Gastroesophageal sphincter (tissue), 4 donors: ENCODE measurements at places on chromosomes 7 and 10. TPM values are rescaled to one million over a fixed set of nuclear protein-coding genes. Genes with fewer than 3 reads are reported as not detected.

GRCh38 chr7:100093925-100094486, 5.2 kb downstream of the COPS6 start:
- no peak for ATAC-seq

DNA sequence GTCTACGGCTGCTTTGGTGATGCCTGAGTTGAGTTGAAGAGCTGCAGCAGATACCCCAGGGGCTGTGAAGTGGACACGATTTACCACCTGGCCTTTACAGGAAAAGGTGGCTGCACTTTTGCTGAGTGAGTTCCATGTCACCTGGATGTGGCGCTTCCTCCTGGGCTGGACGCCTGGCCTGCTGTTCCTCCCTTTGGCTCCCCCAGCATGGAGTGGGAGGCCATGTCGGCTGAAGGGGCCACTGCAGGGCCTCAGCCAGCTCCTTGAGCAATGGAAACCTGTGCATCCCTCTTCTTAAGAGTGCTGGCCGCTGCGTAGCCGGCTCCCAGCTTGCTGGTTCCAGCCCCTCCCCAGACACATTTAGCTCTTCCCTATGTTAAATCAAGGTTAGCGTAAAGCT, 221.0 kb downstream of the GLRX3 start:
- ATAC-seq, result no peak

Gene TMEM270
- not detected for total RNA-seq

Gene AKR1E2
- total RNA-seq, result 15.9 TPM

- ATAC-seq, result peak; percentile 38
These were observed 798 bp upstream of the AUTS2 start for GRCh38 chr7:69597278-69598076.

Gene NAMPT
- total RNA-seq, result 63.1 TPM
